Activated CD8-positive, alpha-beta T cell treated with anti-CD3 and anti-CD28 coated beads for 36 hours (primary cell): ENCODE measurements at places on chromosomes 12 and 14. TPM values are rescaled to one million over a fixed set of nuclear protein-coding genes. Genes with fewer than 3 reads are reported as not detected.

- H3K27ac ChIP-seq: no peak overlapping the region
- no peak for DNase-seq
- H3K27me3 ChIP-seq: no peaks in the 10 kb centered on the region
- H3K36me3 ChIP-seq: no peaks in the 10 kb centered on the region
- no peak overlapping the region for H3K4me3 ChIP-seq
These were observed 42.4 kb downstream of the PLEKHG3 start for GRCh38 chr14:64746298-64747250.

GRCh38 chr12:53499266-53500141, at the start of gene MAP3K12:
Gene MAP3K12, minus strand, starts transcription at chr12:53499458. Its CDS starts 12,067 bp downstream, at chr12:53487391.
- H3K4me1 ChIP-seq: peaks cover 37% of the 10 kb centered on the region
- DNase-seq: peak; percentile 76
- H3K36me3 ChIP-seq: no peaks in the 10 kb centered on the region
- peak within 1 kb of the TSS; percentile 76 for H3K4me3 ChIP-seq
- no peaks in the 10 kb centered on the region for H3K27me3 ChIP-seq
- peak within 1 kb of the TSS; percentile 94 for H3K27ac ChIP-seq

- H3K4me1 ChIP-seq: no peaks in the 10 kb centered on the region
- no peak overlapping the region for H3K4me3 ChIP-seq
- peaks cover 11% of the 10 kb centered on the region for H3K27me3 ChIP-seq
- no peak for DNase-seq
- H3K27ac ChIP-seq: no peak overlapping the region
- no peaks in the 10 kb centered on the region for H3K36me3 ChIP-seq
These were observed 68.6 kb upstream of the GALNT9 start for GRCh38 chr12:132397934-132398385.

GRCh38 chr12:112734859-112735695, 56.5 kb upstream of the RPH3A start:
- H3K4me1 ChIP-seq: no peaks in the 10 kb centered on the region
- no peak overlapping the region for H3K4me3 ChIP-seq
- peaks cover 10% of the 10 kb centered on the region for H3K27me3 ChIP-seq
- no peaks in the 10 kb centered on the region for H3K36me3 ChIP-seq

DNA sequence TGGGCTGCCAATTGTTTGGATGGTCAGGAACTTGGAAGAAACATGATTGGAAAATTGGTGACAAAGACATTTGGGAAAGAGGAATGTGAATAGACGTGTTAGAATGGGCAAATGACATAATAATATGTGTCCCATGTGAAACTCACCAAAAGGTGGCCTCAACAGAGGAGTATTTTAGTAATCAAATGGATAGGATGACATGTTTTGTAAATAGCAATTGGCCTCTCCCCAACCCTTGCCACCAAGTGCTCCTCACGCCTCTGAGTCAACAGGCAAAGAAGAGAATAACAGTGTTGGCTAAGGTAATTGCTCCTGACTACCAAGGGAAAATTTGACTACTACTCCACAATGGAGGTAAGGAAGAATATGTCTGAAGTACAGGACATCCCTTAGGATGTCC, 81.4 kb downstream of the ATXN7L3B start:
- H3K4me3 ChIP-seq: no peak overlapping the region
- no peak for DNase-seq
- no peaks in the 10 kb centered on the region for H3K4me1 ChIP-seq
- H3K27me3 ChIP-seq: no peaks in the 10 kb centered on the region
- H3K27ac ChIP-seq: no peak overlapping the region

Gene NTF3
- total RNA-seq: not detected

Gene SLC17A8
- not detected for total RNA-seq

Gene SIRT4
- 2.7 TPM for total RNA-seq

Gene TRIM9
- total RNA-seq: 6.5 TPM

Gene COX8C
- total RNA-seq: not detected

Gene LRRC10
- not detected for total RNA-seq
